AG10803 (cell line): ENCODE measurements at places on chromosomes 2 and 18.

DNA sequence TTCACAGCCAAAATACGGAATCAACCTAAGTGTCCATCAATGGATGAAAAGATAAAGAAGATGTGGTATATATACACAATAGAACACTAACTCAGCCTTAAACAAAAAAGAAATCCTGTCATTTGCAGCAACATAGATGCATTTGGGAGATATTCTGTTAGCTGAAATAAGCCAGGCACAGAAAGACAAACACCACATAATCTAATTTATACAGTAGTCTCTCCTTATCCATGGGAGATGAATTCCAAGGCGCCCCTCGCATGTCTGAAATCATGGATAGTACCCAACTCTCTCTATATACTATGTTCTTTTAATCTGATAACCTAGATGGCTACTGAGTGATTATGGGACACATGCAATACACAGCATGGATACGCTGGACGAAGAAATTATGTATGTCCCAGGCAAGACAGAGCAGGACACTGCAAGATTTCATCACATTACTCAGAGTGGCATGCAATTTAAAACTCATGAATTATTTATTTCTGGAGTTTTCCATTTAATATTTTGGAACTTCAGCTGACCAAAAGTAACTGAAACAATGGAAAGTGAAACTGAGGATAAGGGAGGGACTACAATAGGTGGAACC is 39.5 kb downstream of the ORC4 start:
- no peak for DNase-seq

DNA sequence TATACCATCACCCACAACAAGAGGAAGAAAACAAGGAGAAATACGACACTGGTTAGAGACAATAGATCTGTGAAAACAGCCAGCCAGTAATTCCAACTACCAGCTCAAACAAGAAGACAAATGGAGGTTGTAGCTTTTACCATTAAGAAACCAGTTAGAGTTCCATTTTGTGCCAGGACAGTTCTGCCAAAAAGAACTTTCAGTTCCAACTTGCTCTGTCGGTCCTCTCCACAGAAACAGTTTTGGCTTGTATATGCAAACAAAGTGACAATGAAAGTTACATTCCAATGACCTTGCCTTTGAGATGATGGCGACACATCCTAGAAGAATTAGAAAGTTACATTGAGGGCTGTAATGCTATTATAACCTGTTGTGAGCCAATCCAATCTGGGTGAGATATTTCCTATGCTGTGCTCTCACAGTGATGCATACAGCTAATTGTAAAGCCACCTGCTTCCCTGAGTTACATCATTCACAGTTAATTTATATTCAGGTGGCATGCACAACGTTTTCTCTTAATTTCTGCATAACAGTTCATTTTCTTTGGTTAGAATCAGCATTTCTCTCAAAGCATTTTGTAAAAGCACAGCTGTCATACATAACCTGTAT is 1378.4 kb upstream of the PIK3C3 start:
- DNase-seq, result no peak

DNA sequence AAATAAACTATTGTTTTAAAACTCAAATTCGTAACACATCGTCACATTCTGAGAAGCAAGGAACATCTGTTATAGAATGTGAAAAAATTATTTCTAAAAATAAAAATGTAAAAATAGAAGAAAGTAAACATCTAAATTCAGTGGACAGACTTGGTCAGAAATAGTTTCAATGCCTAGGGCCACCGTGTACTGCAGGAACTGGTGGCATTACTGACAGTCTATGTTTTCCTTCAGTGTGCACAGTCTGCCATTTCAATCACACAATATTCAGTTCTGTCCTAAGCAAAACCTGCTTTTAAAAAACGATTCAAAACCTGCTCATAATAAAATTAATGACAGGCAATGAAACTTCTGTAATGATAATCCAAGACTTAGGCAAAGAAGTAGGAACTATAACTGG is 190.1 kb downstream of the ERBB4 start:
- no peak for DNase-seq

- no peak for DNase-seq
These were observed 151.7 kb upstream of the FOSL2 start for GRCh38 chr2:28240937-28241336.
